Right cardiac atrium (tissue), 5 donors: ENCODE measurements at places on chromosomes 12 and 14. TPM values are rescaled to one million over a fixed set of nuclear protein-coding genes. Genes with fewer than 3 reads are reported as not detected.

RALGAPA1 gene
- total RNA-seq, result 41.7 TPM

- DNase-seq, result no peak
Observed at GRCh38 chr12:21895651-21896050, 45.6 kb downstream of the ABCC9 start.

HOXC6 gene
- 0.42 TPM for total RNA-seq

DNA sequence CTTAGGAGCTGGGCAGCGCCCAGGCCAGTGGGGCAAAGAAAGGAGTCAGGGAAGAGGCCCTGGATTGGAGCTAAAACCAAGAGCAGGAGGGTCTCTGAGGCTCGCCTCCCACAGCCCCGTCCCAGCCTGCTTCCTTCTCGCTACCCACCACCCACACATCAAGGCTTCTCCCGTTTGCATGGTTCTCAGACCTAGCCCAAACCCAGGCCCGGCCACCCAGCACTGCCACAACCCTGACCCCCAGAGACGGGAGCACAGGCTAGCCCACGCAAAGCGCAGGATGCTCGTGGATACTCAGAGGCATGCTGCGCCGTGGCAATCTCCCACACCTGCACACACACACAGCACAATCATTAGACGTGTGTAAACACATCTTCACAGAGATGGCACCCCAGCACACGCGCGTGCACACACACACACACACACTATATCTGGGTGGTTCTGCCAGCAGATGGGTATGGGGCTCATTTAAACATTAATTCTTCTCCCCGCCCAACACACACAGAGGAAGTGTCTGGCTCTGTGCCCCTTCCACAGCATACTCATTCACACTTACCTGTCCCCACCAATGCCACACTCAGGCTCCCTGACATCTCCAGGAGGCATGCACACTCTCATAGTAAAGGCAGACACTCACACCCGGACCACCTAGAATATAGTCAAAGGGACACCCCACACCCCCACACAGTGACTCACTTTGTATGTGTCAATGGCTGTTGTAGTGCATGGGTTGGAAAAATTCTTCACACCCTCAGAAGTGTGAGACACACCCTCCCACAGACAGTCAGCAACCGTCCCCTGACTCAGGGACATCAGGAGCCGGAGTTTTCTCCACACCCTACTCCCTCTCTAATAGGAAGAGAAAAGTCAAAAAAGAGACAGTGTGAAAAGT is 1.1 kb downstream of the CARMIL3 start:
- DNase-seq, result peak; percentile 40

DNA sequence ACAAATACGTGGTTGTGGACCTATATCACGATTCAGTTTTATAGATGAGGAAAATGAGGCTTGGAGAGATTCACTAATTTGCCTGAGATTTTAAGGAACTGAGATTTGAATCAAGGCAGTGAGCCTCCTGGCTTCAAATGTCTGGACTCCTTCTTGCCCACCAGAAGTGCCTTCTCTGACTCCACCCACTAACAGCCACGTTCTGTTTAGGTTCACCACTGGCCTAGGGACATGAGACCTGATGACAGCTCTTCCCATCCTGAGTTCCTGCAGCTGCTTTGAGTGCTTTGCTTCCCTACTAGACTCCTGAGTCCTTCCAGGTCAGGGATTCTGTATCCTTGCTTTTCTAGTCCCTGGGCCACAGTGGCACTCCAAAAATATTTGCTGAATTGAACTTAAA is 57.1 kb downstream of the PLBD1 start:
- DNase-seq, result no peak

DNA sequence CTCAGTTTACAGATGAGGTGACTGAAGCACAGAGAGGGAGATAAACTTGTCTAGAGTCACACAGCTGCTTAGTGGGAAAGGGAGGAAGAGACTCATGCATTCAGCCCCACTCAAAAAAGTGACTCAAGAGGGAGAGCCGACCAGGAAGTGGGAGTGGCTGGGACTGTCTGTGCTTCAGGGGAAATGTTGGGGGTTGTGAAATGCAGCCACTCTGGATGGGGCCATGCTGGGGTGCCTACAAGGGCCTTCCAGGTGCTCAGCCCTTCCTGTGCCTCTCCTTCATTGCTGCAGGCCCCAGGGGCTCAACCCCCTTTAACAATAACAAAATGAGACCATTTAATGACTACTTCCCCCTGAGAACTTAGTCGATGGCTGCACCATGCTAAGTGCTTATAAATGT is 41.8 kb downstream of the CACNA1C start:
- DNase-seq, result no peak

CKAP4 gene
- total RNA-seq, result 53.7 TPM

DNA sequence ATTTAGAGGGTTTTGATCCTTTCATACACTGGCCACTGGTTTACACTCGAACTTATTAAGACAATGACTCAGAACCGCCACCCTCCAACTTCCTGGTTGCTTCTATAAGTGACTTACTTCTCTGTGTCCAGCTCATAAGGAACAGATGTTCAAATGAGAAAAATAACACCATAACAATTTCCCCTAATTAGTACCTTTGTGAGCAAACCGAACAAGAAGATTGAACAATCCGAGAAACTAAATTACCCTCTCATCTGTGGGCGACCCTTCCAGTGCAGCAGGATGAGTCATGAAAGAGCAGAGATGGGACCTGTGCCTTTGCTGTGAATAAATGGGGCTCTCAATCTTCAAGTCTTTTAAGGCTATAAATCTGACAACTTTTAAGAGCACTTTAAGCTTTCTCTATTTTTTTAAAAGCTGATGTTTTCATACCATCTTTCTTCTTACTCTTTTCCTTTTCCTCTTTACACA is 146.8 kb upstream of the RASSF8 start:
- no peak for DNase-seq
